Stimulated activated CD8-positive, alpha-beta memory T cell treated with anti-CD3 and anti-CD28 coated beads, Interleukin-4, amount 100 ng/mL, for 24 hours (primary cell): ENCODE measurements at places on chromosomes 1 and 21.
A peak's percentile ranks its signal among the peaks of the same experiment; 100 is the strongest.

GRCh38 chr1:183883623-183884022 lies 78.7 kb downstream of the RGL1 start:
- DNase-seq: no peak

DNA sequence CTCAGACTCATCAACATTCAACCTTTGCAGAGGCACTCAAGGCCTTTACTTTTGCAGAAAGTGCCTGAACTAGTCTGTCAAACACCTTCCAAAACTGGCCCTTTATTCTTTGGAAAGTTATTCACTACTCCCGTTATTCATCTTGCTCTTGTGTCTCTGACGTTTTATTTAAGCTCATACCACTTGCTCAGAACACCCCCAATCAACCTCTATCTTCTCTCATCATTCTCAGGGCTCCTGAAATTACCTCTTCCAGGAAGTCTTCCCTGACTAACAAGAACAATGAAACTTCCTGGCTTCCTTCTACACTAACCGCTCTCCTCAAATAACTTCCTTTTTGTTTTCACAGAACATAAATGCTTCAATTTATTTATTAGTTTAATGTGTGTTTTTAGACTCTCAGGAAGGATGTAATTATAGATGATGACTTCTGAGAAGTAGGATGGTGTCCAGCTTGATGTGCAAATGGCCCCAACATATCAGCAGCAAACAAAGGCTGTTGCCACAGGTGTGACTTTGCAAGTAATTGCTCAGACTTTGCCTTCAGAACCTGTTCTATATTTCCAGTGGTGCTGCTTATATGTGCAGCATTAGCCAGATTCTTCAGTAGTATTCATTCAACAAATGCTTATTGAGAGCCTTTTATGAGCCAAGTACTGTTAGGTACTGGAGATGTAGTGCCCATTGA lies 22.8 kb upstream of the BATF3 start:
- no peak for DNase-seq

DNA sequence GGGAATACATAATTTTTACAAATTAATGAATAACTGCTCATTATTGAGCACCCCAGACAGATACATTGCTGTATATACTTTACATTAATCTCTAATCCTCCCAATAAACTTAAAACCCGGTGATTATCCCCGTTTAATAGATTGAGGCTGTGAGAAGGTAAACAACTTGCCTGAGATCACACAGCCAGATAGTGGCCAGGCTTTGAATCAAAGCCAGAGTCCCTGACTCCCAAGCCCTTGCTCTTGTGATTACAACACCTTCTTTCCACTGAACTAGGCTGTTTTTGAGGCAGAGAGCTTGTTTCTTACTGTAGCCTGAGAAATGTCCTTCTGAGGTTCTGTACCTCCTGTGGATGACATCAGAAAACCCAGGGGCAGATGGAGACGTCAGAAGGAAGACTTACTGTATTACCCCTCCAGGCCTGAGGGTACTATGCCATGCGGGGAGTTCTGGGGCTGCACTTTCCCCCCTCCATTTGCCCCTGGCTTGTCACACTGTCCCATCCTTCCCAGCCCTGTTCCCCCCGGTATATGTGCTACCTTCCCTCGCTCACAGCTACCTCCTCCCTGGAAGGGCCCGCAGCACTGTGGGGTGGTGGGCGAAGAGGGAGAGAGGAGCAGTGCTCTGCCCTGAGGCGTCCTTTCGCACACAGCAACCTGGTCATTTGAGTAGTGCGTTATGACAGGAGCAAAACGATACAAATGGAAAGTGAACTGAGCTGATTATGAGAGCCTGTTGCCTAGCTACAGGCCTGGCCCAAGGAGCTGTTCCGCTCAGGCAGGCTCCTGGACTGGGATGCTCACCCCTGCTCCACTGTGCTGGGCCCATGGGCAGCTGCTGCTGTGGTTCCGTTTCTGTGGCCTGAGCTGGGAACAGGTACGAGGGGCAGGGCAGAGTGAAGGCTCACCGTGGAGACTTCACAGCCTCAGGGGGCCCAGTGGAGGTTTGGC lies 4.6 kb downstream of the KCNC4 start:
- DNase-seq: no peak

- no peak for DNase-seq
These were observed 474.4 kb downstream of the FAM72C start for GRCh38 chr1:143497374-143497747.

DNA sequence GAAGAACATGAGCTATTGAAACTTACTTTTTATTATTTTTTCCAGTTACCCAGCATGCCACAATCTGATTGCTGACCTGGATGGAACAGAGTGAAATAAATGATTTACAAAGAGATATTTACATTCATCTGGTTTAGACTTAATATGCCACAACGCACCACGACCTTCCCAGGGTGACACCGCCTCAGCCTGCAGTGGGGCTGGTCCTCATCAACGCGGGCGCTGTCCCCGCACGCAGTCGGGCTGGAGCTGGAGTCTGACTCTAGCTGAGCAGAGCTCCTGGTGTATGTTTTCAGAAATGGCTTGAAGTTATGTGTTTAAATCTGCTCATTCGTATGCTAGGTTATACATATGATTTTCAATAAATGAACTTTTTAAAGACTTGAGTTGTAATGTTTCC lies 243.9 kb downstream of the SDCCAG8 start:
- no peak for DNase-seq

DNA sequence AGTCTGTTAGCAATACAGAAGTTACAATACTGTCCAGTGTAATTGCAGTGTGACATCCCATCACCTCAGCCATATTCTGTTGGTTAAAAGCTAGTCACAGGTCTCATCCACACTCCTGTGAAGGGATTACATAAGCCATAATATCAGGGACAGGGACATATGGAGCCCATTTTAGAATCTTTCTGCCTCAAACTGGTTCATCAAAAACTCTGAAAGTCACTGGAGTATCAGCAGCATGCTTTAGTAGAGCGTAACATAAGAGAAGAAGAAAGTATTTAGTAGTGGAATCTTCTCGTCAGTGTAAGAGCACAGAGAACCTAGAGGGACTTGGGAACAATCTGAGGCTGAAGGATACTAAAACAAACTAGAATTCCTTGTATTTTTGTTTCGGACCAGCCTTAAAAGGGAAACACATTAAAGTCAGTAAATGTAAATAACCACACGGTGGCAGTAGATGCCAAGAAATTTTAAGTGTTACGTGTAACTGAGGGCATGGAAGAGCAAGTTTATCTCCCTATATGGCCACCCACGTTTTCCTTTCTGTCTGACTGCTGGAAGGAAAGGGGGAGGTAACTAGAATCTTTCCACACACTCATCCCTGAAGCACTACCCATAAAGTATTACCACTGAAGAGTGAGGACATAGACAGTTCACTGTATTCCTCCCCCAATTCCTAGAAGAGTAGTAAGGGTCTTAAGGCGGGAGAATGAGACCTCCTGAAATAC lies 41.6 kb upstream of the AGL start:
- no peak for DNase-seq

- no peak for DNase-seq
These were observed 8.1 kb downstream of the LRRC53 start for GRCh38 chr1:74504125-74504932.

- DNase-seq: no peak
These were observed 9.4 kb downstream of the KIAA1614 start for GRCh38 chr1:180921891-180922630.

- no peak for DNase-seq
These were observed 285.8 kb upstream of the NEGR1 start for GRCh38 chr1:72568113-72568512.

- no peak for DNase-seq
These were observed 4.8 kb downstream of the MX2 start for GRCh38 chr21:41366522-41367151.

DNA sequence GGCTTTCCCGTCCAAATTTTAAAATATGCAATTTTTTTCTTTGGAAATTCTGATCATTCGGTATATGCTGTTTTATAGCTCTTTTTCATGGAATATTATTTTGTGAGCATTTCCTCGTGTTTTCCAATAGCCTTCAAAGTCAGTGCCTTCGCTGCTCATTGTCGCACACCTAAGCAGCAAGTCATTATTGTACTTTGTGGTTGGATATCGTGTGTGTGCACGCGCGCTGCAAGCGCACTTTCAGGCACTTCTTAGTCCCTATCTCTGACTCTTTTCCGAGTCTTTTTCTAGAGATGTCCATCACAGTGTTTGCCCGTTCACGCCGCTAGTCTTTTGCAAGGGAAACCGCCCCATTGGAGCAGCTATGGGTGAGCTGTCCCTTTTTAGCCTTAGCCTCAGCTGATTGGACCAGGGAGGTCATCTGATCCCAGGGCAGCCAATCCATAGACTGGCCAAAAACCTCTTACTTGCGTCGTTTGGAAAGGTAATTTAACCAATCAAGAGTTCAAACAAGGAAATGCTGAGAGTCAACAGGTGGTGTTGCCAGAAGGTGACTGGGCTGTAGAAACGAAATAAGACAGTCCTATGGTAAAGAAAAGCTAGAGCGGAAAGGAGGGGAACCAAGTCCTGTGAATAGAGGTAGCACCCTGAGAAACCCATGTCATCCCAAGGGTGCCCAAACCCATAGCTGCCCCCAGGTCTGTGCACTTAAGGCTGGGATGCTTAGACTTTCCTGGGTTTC lies 710 bp upstream of the HYI start:
- DNase-seq: peak; percentile 33

- DNase-seq: no peak
These were observed 12.2 kb upstream of the TCEA3 start for GRCh38 chr1:23436520-23437354.

DNA sequence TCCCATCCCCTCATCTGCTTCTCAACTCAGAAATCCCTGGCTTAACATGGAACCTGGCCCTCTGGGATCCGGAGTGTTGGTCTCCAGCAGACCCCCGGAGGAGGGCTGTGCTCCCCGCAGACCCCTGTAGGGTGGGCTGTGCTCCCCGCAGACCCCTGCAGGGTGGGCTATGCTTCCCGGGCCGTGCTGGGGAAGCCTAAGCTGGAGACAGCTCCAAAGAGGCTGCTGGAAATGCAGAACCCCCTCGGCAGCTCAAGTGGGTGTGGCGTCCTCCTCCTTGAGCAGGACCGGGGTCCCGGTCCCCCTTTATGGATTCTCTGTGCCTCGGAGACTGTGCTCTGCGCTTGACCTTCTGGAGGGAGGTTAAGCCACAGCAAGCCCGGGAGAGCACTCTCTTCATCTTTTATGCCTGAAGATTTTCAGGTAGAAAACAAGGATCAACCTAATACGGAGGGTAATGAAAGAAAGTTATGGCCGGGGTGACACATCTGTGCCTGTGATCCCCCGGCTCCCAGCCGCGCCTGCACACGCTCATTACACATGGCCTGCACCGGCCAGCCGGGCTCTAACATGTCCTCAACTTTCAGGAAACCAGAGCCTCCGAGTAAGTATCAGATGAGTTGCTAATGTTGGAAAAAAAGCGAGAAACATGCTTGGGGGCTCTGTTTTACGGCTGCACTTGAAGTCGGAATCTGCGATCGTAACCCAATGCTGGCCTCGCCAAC lies 87.7 kb upstream of the ACTRT2 start:
- DNase-seq: no peak

DNA sequence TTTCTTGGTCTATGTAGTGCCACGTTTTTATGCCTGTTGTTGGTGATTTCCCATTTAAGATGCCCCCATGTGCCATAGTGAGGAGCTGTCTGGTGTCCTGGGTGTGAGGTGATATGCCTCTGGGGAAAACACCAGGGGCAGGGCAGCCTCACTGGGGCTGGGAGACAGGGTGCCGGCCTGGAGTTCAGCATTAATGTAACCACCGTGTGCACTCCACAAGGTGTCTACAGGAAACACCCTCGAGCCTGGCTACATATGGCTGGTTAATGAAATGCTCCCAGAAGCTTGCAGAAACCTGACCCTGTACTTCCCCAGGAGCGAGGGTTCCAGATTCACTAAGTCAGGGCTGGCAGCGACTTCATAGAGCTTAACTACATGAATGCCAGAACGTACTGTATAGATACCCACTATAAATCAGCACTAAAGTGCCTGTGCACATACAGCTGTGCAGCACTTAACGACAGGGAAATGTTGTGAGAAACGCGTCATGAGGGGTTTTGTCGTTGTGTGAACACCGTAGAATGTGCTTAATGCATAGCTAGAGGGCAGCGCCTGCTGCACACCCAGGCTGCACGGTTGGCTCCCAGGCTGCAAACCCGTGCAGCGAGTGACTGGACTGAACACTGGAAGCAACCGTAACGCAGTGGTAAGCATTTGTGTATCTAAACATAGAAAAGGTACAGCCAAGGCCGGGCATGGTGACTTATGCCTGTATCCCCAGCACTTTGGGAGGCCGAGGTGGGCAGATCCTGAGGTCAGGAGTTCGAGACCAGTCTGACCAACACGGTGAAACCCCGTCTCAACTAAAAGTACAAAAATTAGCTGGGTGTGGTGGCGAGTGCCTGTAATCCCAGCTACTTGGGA lies 10.4 kb downstream of the TFF2 start:
- no peak for DNase-seq
